ENCODE measurements at places on chromosomes 4 and X.

DNA sequence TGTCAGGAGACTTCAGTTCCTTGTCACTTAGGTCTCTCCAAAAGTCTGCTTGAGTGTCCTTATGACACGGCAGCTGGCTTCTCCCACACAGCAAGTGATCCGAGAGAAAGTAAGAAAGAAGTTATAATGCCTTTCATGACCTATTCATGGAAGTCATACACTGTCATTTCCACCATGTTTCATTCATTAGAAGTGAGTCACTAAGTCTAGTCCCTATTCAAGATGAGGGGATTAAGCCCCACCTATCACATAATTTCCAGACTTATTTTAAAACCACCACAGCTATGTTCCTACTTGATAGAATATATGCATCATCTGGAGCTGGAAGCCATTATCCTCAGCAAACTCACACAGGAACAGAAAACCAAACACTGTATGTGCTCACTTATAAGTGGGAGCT is 25.2 kb upstream of the COL25A1 start:
- DNase-seq: no peak

GRCh38 chr4:27397886-27398285 is 537.2 kb downstream of the STIM2 start:
- no peak for DNase-seq

- no peak for DNase-seq
Measured at GRCh38 chrX:2781698-2782097, 29.9 kb downstream of the XG start.

- DNase-seq: peak; percentile 73
Measured at GRCh38 chr4:6574747-6575502, at the start of gene MAN2B2. Gene MAN2B2, plus strand, starts transcription at chr4:6575189. Its CDS starts 22 bp downstream, at chr4:6575211.

- DNase-seq: peak; percentile 65
Measured at GRCh38 chr4:166077782-166078181, 204.7 kb downstream of the TLL1 start.

GRCh38 chr4:48944252-48944651 is 37.7 kb upstream of the OCIAD2 start:
- DNase-seq: no peak

- no peak for DNase-seq
Measured at GRCh38 chr4:6114181-6114580, 86.2 kb downstream of the JAKMIP1 start.

DNA sequence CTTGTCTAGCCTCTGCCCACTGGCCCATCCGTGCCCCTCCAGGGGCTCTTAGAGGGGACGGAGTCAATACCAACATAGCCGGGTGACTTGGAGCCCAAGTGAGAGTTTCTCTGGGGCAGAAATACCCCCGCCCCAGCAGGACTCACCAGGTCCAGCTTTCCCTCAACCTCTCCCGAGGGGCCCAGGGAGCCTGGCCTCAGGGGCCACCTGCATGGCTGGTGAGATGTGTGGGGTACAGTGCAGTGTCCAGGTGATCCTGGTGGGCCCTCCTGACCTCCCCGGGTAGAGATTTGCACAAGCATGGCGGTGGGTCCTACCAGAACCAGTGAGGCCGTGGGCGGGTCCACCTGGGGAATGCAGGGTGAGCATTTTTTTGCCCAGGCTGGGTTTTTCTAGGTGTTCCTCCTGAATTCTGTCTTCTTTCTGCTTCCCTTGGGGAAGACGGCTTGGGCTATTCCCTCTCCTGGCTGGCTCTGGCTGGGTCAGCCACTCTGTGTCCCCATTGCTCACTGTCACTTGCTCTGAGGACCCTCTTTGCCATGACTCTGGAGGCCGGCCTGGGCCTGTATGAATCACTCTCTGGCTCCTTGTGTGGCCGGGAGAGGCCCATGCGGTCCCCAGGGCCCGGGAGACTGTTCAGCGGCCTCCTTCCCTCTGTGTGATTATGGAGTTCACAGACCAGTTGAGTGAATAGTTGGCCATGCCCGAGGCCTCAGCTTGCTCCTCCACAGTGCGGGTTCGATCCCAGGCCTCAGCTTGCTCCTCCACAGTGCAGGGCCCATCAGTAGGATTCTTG is 71.0 kb upstream of the NKX1-1 start:
- DNase-seq: no peak

DNA sequence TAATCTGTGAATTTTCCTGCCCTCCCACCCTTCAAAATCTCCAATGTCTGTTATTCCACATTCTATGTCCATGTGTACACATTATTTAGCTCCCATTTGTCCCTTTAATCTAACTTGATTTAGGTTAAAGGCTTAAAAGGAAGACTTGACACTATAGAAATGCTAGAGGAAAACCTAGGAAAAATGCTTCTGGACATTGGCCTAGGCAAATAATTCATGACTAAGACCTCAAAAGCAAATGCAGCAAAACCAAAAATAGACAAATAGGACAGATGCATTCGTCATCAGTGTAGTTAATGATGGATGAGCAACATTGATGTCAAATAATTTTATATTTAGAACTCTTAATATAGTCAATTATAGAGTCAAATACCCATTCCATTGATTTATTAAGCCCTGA is 36.9 kb downstream of the INTU start:
- no peak for DNase-seq

DNA sequence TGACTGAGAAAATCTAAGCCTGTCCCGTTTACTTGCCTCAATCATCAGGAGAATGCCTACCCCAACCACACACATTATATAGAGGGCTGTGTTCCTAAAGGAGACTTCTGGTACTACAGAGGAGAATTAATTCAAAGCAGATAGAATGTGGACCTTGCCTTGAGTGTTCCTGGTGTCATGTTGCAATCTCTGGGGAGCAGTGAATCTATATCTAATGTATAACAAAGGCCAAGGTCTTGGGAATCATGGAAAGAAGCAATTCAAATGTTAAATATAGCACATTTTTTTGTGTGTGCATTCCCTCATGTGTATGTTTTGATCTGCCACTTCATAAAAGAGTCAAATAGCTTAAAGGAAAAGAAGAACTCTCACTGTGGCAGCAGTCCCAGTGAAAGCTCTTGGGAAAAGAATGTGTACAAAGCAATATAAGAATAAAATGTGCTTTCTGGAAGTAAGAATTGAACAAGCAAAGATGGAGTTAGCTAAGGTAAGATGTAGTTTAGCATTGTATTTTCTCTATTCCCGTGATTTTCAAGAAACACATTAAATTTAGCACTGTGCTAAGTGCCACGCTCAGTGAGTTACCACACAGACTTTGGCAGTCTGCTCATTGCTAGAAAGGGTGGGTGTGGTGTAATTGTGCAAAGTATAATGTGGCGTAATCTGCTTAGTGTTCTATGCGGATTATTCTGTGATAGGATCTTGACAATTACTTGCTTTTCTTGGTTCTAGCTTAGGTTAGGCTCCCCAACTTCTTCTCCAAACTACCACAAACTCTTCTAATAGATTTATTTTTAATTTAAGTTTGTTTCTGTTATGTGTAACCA is 13.7 kb downstream of the ADH6 start:
- DNase-seq: peak; percentile 23

DNA sequence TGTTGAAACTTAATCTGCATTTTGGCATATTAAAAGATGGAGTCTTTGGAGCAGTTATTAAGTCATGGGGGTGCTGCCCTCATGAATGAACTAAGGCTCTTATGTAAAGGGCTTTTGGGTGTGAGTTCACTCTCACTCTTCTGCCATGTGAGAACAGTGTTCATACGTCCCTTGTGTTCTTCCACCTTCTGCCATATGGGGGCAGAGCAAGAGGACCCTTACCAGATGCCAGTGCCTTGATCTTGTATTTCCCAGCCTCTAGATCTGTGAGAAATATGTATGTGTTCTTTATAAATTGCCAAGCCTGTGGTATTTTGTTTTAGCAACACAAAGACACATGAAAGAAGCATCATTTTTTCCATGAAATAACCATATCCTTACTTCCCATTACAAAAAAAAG is 213.9 kb downstream of the SPOCK3 start:
- no peak for DNase-seq

DNA sequence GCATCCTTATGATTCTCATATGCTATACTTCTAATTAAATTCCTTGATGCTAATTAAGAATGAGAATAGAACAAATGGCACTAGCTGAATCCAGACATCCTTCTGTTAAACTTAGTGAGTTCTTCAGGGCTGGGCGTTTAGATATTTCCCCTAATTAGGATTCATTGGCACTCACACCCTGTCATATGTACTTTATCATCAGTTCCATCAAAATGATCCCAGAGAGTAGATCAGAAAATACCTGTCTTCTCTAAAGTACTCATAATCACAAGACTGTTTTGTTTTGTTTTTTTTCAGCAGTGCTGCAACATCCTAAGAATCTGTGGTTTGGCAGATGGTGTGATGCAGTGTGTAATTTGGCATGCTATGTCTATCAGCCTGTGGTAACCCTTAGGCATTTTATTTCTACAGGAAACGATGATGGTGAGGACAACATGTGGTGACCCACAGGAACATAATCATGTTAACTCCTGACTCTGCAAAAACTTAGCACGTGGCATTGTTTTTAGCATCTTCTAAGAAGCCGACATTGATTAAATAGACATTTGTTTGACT is 2528.4 kb downstream of the ARAP2 start:
- no peak for DNase-seq

DNA sequence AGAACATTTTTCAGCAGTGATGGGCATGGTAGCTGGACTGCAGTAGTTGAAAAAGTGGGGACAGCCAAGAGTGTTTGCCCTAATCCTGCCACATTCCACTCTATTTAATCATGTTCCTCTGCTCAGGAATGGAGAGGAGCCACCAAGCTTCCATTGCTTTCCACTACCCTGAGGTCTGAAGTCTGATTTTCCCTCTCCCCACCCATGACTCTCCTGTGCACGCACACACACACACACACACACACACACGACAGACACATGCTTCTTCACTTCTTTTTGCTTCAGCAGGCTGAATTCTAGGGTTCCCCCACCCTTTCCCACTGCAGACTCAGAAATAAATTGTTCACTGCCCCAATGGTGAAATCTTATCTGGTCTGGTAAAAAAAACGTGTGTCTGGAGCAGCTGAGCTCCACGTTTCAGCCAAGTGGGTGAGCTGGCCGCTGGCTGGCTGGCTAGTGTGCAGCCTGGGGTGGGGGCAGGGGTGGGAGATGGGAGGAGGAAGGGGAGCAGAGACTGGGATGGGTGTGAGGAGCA is 142.7 kb upstream of the NALF2 start:
- DNase-seq: no peak

- no peak for DNase-seq
Measured at GRCh38 chrX:38183596-38183995, 37.1 kb downstream of the SRPX start.

- DNase-seq: no peak
Measured at GRCh38 chrX:21907260-21907659, 33.2 kb upstream of the SMS start.

GRCh38 chrX:104193485-104193884 is 27.2 kb downstream of the FAM199X start:
- no peak for DNase-seq

- DNase-seq: no peak
Measured at GRCh38 chrX:135520022-135520552, 373 bp upstream of the INTS6L start.

GRCh38 chrX:11836284-11836683 is 78.2 kb downstream of the MSL3 start:
- DNase-seq: no peak

GRCh38 chr4:124487651-124488050 is 224.9 kb downstream of the ANKRD50 start:
- DNase-seq: no peak

GRCh38 chrX:132671229-132671641 is 182.4 kb upstream of the MBNL3 start:
- DNase-seq: no peak
